ENCODE measurements at places on chromosomes 3 and 15.

- peak; percentile 97 for DNase-seq
Observed at GRCh38 chr3:149180057-149180573, 41.5 kb downstream of the CP start.

DNA sequence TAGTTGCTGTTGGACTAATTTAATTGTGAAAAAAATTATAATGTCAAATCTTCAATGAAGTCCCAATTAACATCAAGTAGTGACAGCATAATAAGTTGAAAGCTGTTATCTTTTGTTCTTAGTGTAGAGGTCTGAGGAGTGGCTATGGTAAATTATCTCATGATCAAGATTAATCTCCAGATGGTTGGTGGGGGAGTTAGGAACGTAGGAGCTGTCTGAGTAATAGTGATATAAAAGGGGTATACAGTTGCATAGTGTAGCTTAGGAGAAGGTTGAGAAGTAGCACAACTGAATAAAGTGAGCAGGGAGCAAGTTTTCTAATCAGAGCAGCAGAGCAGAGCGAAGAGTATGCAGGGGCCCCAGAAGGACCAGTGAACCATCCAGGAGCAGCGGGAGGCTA, 19.5 kb downstream of the TMOD2 start:
- DNase-seq: no peak

DNA sequence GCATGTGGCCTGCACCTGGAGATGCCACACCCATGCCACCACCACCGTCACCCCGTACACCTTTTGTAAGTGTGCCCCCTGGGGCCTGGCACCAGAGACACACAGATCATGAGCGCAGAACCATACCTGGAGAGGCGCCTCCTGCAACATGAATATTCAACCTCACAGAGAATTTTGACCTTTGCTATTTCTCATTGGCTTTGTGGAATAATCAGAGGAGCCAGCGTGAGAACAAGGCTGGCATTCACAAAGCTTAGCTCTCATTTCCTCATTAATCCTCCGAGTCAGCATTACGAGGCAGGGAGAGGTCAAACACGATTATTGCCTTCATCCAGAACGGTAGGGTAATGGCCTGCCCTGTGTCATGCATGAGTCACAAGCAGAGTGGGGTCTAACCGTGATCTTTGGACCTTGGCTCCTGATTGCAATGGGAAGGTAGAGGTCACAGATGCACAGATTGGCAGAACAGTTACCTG, 73.0 kb upstream of the POMGNT2 start:
- DNase-seq: no peak

DNA sequence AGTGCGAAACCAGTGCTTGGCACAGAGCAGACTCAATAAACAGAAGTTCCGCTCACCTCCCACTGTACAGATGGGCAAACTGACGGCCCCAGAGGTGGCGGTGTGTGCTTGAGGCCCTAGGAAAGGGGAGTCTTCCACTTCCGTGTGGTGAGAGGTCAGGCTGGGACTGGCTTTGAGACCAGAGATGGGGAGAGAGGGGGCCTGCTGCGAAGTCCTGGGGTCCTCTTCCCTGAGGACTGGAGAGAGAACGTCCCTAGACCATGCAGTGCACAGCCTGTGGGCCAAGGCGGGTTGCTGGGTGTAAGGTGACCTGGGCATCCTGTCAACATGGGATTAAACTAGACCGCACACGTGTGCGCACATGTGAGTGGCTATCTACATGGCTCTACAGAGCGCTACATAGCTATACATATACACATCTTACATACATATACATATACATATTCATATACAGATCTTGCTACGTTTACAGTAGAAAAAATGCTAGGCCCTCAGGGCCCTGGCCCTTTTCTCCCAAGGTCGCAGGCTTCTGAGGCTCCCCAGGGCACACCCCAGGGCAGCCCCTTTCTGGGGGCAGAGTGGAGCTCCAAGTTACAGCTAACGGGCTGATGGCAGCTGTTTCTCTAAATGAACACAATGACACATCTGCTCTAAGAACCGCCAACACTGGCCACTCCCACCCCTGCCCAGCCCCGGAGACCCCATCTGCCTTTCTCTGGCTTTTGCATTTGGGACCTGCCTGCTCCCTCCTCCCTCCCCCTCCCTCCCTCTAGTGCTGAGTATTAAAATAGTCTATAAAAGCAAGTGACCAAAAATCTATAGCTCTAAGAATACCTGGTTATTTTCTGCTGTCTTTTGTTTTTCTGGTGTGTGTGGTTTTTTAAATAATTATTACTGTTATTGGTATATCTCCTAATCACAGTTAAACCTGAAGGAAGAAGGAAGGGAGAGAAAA, 47.0 kb downstream of the HCN4 start:
- no peak for DNase-seq

GRCh38 chr3:53766706-53767105, 79.5 kb downstream of the CHDH start:
- DNase-seq: no peak

DNA sequence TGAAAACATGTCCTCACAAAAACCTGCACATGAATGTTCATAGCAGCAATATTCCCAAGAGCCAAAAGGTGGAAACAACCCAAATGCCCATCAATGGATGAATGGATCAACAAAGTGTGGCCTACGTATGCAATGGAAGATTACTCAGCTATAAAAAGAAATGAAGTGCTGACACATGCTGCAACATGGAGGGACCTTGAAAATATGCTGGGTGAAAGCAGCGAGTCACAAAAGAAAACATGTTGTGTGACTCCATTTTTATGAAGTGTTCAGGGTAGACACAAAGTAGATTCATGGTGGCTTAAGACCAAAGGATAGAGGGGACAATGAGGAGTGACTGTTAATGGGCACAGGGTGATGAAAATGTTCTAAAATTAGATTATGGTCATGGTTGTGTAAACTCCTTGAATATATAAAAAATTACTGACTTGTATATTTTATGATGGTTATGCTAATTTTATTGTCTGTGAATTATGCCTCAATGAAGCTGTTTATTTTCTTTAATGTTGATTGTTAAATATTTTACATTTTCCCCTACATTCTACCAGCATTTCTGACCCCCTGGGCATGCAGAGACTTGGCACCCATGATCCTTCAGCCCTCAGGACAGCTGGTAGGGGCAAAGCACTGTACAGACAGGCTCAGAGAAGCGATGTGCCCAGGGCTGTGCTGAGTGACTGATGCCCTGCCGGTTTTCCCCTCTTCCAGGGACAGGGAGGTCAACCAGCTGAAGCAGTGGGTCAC, 37.8 kb downstream of the CFAP100 start:
- no peak for DNase-seq

DNA sequence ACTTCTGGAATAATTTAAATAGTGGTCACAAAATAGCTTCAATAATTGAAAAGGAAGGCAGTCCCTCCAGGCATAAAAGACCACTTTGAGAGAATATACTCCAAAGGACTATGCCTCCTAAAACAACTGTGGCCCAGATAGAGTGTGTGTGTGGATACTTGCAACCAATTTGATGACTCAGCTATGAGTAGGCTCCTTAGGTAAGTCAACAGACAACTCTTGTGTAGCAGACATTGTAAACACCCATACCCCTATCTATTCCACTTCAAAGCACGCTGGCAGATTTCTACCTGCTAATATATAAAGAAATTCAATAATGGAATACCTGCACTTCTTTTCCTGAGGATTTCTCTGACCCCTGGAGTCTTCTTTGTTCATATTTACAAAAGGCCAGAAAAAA, 254.5 kb downstream of the NEK10 start:
- peak; percentile 36 for DNase-seq

DNA sequence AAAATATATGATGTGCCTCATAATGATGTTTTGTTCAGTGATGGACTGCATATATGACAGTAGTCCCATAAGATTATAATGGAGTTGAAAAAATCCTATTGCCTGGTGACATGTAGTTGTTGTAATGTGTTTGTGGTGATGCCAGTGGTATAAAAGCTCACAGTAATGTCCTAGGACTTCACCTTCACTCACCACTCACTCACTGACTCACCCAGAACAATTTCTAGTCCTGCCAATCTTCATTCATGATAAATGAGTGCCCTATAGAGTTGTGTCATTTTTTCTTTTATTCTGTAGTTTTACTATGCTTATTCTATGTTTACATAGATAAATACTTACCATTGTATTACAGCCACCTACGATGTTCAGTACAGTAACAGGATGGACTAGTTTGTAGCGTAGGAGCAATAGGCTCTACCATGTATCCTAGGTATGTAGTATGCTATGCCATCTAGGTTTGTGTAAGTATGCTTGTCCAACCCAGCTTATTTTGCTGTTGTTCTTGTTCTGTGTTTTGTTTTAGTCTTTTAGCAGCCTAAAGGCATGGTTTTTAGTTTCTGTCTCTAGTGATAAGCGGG, 88.5 kb upstream of the LRRFIP2 start:
- peak; percentile 26 for DNase-seq

DNA sequence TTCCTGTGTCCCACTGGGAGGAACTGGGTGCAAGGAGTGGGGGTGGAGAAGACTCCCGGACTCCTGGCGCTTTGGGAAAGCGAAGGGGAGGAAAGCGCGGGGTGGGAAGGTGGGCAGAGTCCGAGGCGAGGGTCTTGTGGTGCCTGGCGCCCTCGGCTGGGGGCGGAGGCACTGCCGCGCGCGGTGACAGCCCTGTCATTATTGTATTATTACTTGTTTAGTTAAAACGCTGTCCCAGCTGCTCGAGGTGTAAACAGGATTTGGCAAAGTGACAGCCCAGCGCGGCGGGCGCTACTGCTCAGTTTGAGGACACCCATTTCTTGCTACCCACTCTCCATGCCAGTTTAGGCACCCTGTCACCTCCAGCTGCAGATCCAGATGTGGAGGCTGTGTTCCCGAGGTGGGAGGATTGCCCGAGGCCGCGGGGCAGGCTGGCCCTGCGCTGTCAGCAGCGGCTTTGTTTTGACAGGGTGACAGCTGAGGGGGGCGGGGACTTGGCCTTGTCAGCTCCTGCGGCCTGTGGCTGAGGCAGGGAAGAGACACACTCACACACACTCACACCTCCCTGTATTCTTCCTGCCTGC, 1.0 kb downstream of the KAT2B start:
- DNase-seq: no peak

- peak; percentile 88 for DNase-seq
Observed at GRCh38 chr3:111803123-111803593, 55.9 kb upstream of the PHLDB2 start.

- no peak for DNase-seq
Observed at GRCh38 chr3:196661400-196661799, 21.9 kb downstream of the NRROS start.

DNA sequence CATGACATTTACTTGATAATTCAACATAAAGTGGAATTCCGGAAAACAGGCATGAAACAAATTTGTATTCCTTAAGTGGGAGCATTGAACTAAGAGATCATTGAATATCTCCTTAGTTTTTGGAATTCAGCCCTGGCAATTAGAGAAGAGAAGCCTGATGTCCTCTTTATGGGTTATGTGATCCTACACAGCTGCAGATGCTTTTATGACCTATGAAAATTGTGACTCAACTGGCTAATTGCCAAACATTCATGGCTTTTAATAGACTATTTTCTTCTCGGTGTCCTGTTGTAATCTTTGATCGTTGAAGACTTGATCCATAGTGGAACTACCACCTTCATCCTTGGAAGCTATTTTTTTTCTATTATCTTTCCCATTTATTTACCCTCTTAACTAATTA, 46.1 kb downstream of the AGBL1 start:
- no peak for DNase-seq

GRCh38 chr3:131474115-131474514, 28.7 kb downstream of the MRPL3 start:
- DNase-seq: no peak

- peak; percentile 99 for DNase-seq
Observed at GRCh38 chr15:59329570-59330350, 42.9 kb downstream of the MYO1E start.

GRCh38 chr3:123586131-123586530, 1.3 kb upstream of the HACD2 start:
- DNase-seq: peak; percentile 46

- DNase-seq: peak; percentile 71
Observed at GRCh38 chr3:111910806-111911205, 51.7 kb downstream of the PHLDB2 start.

GRCh38 chr3:33152363-33153360, 38.8 kb downstream of the CRTAP start:
- DNase-seq: no peak

Measured in kidney glomerular epithelial cell (primary cell).